Body of pancreas (tissue), 4 donors: ENCODE measurements at places on chromosomes 5 and 9. TPM values are rescaled to one million over a fixed set of nuclear protein-coding genes. Genes with fewer than 3 reads are reported as not detected.

The LCN6 gene
- total RNA-seq, result not detected

The TEK gene
- 4.6 TPM for total RNA-seq

The PRUNE2 gene
- 15.2 TPM for total RNA-seq

The PALM2AKAP2 gene
- total RNA-seq, result 0.99 TPM

The GMCL2 gene
- not detected for total RNA-seq

The GARIN3 gene
- total RNA-seq, result not detected

The WDR5 gene
- 19.1 TPM for total RNA-seq

The FAM221B gene
- 0.33 TPM for total RNA-seq

The IFNB1 gene
- not detected for total RNA-seq

The TDRD7 gene
- 2.3 TPM for total RNA-seq

The CEL gene
- total RNA-seq, result 9,209 TPM

The PCDHA11 gene
- 3.6 TPM for total RNA-seq

The SIGMAR1 gene
- 57.1 TPM for total RNA-seq
